Stimulated activated CD8-positive, alpha-beta memory T cell treated with anti-CD3 and anti-CD28 coated beads, Interleukin-15, amount 100 ng/mL, for 24 hours (primary cell): ENCODE measurements at places on chromosomes 13 and 19.

GRCh38 chr19:15195371-15196334, 5.1 kb downstream of the NOTCH3 start:
- DNase-seq = no peak

GRCh38 chr19:7360393-7360984, 11.8 kb downstream of the ARHGEF18 start:
- DNase-seq = no peak

DNA sequence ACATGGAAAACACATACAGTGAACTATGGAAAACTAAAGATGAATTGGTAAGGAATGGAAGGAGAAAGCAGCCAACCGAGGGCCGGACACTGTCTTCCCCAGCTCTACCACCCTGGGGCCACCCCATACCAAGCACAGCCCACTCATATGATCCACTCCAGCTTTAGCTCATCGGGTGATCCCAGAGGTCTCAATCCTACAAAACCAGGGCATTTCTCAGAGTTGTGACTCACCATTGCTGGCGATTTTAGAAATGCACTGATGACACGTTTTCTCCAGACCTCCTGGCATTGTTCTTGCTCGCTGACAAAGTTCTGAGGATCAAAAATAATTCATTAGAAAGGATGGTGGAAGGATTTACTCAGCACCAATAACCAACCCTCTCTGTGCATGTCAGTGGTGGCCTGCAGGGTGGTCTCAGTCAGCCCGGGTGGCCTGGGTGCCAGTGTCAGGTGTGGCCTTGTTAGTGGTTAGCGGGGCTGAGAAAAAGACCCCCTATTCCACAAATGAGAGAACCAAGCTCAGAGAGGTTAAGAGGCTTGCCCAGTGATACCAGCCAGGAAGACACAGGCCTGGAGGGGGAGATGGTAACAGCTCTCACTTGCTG, 6.6 kb downstream of the TMEM272 start:
- no peak for DNase-seq

GRCh38 chr13:33278913-33279312, 6.6 kb downstream of the STARD13 start:
- DNase-seq = no peak

DNA sequence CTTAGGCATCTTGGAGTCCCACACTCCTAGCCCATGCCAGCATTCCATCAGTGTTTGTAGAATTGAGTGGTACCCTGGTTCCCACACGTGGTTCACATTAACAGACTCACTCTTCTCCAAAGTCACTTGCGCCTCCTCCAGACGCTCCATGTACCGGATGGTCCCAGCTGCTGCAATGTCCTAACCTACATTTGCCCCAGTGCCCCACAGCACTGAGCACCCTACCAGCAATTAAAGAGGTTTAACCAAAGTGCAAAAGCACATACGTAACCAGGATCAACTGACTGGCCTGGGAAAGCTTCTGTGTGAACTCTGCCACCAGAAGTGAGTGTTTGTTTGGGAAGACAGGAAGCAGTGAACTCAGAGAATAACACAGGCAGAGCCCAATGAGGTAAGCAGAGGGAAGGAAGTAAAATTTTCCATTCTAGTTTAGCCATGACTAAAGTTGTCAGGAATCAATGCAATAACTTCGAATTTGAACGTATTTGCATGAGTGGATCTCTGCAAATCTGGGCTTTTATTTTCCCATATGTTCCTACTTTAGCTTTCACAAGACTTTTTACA, 7.3 kb upstream of the MEDAG start:
- no peak for DNase-seq

- DNase-seq = no peak
Measured at GRCh38 chr13:100497389-100497788, 91.2 kb downstream of the GGACT start.

- DNase-seq = no peak
Measured at GRCh38 chr19:49534632-49535385, 7.0 kb downstream of the RCN3 start.

DNA sequence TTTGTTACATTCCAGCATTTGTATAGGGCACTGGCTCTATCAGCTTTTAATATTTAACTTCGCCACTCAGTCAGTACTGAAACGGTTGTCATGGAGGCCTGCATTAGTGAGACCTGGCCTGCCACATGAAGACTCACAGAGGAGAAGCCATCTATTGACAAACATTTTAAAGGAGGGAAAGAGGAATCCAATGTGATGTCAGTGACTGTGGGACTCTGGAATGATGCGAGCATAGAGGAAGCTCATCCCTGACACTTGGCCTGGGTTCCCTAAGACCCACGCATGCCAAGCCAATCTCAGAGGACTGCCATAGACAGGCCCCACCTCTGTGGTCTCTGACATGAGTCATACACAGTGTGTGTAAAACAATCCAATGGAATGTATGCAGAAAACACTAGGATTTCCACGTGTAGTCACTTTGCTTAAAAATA, 7.9 kb upstream of the DPY19L3 start:
- DNase-seq = no peak

DNA sequence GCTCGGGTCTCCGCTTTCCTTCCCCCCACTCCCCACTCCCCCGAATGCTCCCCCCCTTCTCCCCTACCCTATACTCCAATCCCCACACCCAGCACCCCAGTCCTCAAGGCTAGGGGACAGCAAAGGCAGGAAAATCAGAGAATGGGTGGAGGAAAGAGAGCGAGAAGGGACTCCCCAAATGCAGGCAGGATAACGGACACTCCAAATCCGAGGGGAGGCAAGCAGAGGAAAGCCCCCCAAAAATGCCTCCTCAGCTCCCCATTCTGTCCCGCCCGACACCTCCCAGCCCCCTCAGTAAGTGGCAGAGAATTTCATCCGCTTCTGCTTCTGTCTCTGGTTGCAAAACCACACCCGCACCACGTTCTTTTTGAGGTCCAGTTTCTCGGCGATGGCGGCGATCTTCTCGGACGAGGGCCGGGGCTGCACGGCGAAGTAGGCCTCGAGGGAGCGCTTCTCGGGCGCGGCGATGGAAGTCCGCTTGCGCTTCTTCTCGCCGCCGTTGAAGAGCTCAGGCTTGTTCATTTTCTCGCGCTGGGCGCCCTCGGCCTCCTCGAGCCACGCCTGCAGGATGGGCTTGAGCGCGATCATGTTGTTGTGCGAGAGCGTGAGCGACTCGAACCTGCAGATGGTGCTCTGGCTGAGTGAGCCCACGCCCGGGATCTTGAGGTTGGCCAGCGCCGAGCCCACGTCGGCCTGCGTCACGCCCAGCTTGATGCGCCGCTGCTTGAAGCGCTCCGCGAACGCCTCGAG, 2.1 kb downstream of the POU4F1 start:
- no peak for DNase-seq

DNA sequence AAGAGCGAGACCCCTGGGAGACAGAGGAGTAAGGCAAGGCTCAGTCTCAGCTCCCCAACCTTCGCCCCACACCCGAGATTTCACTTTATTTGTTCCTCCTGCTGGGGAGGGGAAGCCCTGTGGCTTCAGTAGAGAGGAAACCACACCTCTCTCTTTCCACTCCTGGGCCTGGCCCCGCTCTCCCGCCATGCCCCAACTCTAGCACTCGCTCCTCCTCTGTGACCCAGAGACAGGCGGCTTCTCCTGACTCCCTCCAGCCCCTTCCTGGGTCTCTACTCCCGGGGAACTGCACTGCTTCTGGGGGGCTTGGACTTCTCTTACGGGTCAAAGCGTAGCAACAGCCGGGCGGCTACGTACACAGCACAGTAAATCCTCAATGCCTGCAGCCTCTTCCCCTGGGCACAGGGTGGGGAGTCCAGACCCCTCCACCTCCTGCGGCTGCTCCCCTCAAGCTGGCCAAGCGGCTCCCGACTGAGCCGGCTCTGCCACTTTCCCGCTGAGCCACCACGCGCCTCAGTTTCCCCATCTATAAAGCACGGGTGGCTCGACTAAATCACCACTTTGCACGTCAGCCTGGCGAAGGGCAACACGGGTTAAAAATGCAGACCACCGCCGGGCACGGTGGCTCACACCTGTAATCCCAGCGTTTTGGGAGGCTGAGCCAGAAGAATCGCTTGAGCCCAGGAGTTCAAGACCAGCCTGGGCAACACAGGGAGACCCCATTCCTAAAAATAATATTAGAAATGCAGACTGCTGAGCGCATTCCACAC, 1.4 kb downstream of the RNF126 start:
- DNase-seq = no peak

- DNase-seq = no peak
Measured at GRCh38 chr13:81207231-81207630, 866.3 kb upstream of the SPRY2 start.

DNA sequence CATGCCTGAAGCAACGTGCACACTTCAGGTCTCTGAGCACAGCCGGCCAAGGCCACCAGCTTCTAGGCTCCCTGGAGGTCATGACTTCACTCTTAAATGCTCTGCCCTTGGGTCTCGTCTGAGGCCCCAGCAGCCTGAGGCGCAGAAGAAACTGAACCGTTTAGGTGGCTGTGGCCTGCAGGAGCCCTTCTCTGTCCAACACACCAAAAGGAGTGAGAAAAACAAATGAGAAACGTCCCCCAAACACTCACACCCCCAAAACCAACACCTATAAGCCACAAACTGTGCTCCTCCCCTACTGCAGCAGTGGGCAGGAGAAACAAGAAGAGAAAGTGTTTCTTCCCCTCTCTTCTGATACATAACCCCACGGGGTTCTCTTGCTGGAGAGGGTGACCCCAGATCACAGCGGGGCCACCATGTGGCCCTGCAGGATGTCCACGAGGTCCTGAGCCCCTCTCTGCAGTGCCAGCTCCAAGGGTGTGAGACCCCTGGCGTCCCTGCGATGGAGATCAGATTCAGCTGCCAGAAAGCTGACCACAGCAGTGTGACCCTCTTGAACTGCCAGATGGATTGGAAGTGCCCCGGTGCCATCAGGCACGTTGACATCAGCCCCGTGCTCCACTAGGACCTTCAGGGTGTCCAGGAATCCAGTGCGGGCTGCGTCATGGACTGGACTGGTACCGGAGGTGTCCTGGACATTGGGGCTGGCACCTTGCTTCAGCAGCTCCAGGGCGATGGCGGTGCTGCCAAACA, 1.0 kb upstream of the KRI1 start:
- DNase-seq = no peak

- DNase-seq = no peak
Measured at GRCh38 chr19:35217649-35217990, 10.9 kb downstream of the FAM187B start.

GRCh38 chr13:102316732-102317131, 85.1 kb downstream of the FGF14 start:
- no peak for DNase-seq

- DNase-seq = no peak
Measured at GRCh38 chr13:78777976-78778375, 119.0 kb upstream of the OBI1 start.

GRCh38 chr19:6540918-6541689, 10.3 kb downstream of the TNFSF9 start:
- no peak for DNase-seq

GRCh38 chr13:80339563-80339911, 1.4 kb downstream of the SPRY2 start:
- no peak for DNase-seq

DNA sequence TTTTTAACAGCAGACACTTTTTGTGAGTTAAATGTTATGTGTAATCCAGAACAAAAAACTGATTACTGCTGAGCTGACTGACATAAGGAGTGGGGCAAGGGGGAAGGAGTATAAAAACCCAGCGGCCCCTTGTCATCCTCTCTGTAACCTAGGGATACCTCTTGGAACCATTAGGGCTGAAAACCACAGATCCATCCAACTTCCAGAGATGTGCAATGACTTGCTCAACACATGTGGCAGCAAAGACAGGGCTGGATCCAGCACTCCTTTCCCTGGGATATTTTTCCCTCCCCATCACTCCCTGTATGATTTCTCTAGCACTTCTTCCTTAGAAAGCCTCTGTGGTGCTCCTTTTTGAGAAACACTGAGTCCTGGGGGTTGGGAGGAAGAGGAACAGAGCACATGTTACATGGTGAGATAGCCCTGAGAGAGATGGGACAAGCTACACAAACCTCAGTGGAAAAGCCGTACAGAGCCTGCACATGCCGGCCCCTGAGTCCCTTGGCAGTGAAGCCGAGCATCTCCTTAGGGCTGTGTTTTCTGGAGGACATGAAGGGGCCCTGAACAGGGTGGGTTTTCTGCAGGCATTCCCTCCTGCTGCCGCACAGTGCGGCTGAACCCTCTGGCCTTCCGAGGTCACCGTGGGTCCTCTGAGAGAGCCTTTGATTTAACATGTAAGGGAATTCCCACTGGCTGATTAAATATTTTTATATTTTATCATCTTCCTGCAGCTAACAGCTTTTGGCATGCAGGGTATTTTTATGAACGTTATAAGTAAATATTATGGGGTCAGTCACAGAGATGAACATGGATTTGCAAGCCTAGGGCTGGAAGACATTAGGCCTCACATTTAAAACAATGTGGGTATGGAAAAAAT, 219.9 kb downstream of the COG6 start:
- DNase-seq = no peak

GRCh38 chr13:113094410-113094800, 11.2 kb upstream of the F7 start:
- no peak for DNase-seq

DNA sequence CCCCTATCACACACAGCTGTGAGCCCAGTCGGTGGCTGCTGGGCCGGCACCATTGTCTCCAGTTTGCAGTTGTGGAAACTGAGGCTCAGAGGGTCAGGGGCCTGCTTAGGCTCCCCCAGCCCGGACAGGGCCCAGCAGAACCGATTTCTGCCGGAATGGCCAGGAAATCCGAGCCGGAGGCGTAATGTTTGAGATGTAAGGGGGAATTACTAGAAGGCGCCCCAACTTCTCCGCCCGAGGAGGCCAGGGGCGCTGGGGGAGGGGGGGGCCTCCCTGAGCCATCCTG, 962 bp downstream of the KISS1R start:
- DNase-seq = no peak

DNA sequence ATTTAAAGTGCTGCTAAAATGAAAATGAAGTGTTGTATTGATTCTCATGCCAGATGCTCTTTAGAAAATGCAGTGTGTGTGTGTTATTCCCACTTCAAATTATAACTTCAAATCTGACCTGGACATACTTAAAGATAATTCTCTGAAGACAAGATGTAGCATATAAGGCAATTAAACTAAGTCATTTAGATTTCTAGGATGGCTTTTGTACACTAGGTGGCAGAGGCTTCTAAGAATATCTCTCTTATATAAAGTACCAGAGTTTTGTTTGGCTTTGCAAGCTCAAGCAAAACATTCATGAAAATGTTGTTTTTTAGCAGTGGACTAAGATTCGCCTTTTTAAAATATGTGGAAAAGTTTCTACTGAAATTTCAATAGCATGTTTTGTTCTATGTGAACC, 407.2 kb downstream of the GPC5 start:
- no peak for DNase-seq

DNA sequence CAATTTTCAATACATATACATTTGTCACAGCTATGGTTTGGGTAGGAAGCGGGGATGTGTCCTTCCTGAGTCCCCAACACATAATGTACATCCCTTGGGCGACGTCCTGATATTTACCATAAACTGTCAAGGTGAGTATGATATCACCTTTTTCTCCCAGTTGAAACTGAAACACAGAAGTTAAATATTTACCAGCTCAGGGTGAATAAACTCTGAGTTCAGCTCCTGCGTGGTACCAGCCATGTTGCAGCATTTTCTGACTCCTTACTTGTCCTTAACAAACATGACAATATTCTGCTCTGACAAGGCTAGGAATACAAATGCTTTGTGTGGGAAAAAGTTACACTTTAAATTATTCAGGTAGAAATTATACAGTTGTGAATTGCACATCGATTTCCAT, 294.2 kb downstream of the TEX29 start:
- DNase-seq = no peak
